Activated T-cell treated with anti-CD3 and anti-CD28 coated beads, Interleukin-2, amount 50 U/mL, for 72 hours (primary cell): ENCODE measurements at places on chromosomes 5 and 9. TPM values are rescaled to one million over a fixed set of nuclear protein-coding genes. Genes with fewer than 3 reads are reported as not detected.

GRCh38 chr5:137954131-137954879 is 65.0 kb downstream of the PKD2L2 start:
- no peak overlapping the region for H3K27ac ChIP-seq
- H3K27me3 ChIP-seq: no peaks in the 10 kb centered on the region

Gene C9orf43
- total RNA-seq: 1.1 TPM

Gene TXNDC8
- not detected for total RNA-seq

Gene IL17B
- not detected for total RNA-seq

- H3K27me3 ChIP-seq: no peaks in the 10 kb centered on the region
- DNase-seq: no peak
- H3K4me1 ChIP-seq: no peaks in the 10 kb centered on the region
These were observed 693.2 kb upstream of the FTMT start for GRCh38 chr5:121158451-121158850.

Gene PDZD2
- total RNA-seq: not detected

DNA sequence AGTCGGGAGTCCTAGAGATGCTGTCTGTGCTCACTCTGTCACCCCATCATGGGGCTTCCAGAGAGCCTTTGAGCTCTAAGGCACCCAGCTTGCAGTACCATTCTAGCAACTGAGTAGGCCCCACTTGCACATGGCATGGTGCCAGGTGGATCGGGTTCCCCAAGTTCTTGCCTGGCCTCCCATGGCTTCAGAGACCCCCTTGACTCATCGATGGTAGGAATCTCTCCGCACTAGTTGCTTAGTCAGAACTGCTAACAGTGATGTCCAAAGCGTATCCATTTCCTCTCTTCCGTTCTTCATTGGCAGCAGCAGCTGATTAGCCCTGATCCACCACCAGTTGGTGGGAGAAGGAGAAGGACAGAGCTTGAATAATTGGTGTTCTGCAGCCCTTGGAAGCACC is 70.3 kb upstream of the RARS1 start:
- H3K27ac ChIP-seq: no peak overlapping the region
- H3K36me3 ChIP-seq: no peaks in the 10 kb centered on the region
- peaks cover 4% of the 10 kb centered on the region for H3K4me1 ChIP-seq
- H3K27me3 ChIP-seq: peaks cover 14% of the 10 kb centered on the region
- H3K4me3 ChIP-seq: no peak overlapping the region

Gene SEMA6A
- 0.23 TPM for total RNA-seq

Gene WDR31
- 3.8 TPM for total RNA-seq

GRCh38 chr9:98570663-98571440 is 137.9 kb downstream of the GABBR2 start:
- no peaks in the 10 kb centered on the region for H3K36me3 ChIP-seq
- peaks cover 11% of the 10 kb centered on the region for H3K4me1 ChIP-seq
- DNase-seq: no peak
- no peak overlapping the region for H3K27ac ChIP-seq
- peaks cover 21% of the 10 kb centered on the region for H3K27me3 ChIP-seq
